ENCODE measurements at places on chromosomes 2 and 18.

GRCh38 chr18:50104421-50104820 lies 90.5 kb downstream of the MYO5B start:
- no peak for DNase-seq

- no peak for DNase-seq
Observed at GRCh38 chr2:190572246-190572645, 37.7 kb upstream of the NEMP2 start.

DNA sequence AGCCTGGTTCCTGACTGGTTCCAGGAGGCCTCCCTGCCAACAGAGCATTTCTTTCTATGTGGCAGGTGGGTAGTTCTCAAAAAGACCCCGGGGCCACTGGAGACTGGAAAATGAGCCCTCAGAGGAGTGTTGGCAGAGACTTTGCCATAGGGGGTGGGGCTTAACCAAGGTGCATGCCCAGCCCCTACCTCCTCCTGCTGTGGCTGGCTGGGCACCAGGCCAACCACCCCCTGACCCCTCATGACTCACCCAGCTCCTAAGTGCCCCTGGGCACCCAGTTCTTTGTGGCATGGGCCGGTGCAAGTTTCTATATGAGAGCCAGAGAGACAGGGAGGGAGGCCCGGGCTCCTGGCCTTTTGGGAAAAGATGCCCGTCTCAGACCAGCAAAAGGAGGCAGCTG lies 98.2 kb upstream of the SMAD2 start:
- no peak for DNase-seq

GRCh38 chr2:157259386-157259785 lies 1.9 kb downstream of the GALNT5 start:
- no peak for DNase-seq

GRCh38 chr18:78643981-78644380 lies 335.6 kb upstream of the SALL3 start:
- no peak for DNase-seq

- no peak for DNase-seq
Observed at GRCh38 chr2:158015428-158016076, 86.1 kb upstream of the UPP2 start.

GRCh38 chr2:176104316-176105077 lies 2.6 kb upstream of the HOXD11 start:
- DNase-seq: no peak

DNA sequence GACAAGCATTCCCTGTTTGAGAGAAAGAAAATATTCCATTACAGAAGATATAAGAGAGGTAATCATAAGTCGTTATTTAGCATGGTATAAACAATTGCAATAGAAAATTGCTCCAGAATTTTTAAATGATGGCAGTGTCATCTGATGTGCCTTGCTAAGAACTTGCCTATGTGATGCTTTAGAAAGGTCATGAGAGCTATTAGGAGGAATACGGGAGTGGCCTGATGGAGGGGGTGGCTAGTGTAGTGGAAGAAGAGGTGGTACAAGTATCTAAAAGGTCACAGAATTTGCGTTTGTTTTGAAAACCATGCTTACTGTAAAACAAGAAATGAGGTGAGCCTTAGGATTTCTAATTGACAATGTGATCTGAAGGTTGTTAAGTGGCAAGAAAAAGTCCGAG lies 550.0 kb downstream of the TMX3 start:
- DNase-seq: no peak

DNA sequence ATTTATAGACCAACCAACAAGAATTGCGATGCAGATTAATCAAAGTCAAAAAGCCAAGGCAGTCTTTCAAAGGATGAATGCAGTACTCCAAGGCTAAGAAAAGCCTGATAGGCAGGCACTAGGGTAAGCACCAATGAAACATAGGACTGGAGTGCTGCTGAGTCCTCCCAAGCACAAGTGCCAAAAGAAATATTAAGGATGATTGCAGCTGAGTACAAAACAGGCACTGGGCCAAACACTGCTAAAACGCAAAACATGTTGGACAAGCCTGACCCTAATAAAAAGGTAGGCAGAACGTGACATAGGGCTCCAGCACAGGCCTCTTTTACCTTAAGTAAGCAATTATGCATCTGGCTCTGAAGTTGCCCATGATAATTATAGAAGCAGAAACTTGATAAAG lies 160.1 kb upstream of the LRP1B start:
- no peak for DNase-seq

GRCh38 chr2:134269972-134270735 lies 16.3 kb downstream of the MGAT5 start:
- DNase-seq: no peak

DNA sequence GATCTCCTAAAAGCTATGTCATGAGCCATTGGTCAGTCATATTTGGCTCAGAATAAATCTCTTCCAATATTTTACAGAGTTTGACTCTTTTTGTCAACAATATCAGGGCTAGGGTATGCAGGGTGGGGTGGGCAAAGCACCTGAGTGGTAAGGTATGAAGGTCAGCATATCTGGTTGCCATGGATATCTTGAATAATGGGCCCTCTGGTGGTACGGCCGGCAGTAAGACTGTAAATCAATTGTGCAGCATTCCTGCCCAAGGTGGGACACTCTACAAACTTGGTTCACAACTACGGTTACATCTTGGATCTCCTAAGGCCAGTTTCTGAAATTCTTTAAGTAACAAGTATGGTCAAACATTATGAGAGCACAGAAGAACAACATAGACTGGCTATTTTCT lies 119.6 kb downstream of the SPOPL start:
- DNase-seq: no peak

Data from amygdala (tissue), 56 donors.